ENCODE measurements at places on chromosomes 7 and 10.
A peak's percentile ranks its signal among the peaks of the same experiment; 100 is the strongest.

- DNase-seq = no peak
Observed at GRCh38 chr7:44142028-44142427, 896 bp upstream of the MYL7 start.

GRCh38 chr10:13146379-13146778, 15.0 kb upstream of the MCM10 start:
- peak; percentile 28 for DNase-seq

GRCh38 chr7:23021596-23021995, 7.7 kb upstream of the HYCC1 start:
- no peak for DNase-seq

DNA sequence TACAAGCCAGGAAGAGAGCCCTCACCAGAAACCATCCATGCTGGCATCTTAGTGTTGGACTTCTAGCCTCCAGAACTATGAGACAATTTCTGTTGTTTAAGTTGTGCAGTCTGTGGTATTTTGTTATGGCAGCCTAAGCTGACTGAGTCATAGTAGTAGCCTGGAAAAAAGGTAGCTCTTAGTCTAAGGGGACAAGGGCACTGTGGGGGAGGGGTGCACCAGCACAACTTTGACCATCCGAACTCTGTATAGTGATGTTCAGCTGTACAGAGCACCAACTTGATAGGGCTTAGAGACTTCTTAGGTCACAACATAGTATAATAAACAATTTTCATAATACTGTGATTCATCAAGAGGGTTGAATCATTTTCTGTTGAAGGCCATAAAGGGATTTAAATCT, 14.3 kb downstream of the EIF4EBP2 start:
- no peak for DNase-seq

GRCh38 chr10:6270951-6271350, 68.2 kb downstream of the PFKFB3 start:
- no peak for DNase-seq

GRCh38 chr10:120927352-120927751, 76.2 kb downstream of the WDR11 start:
- DNase-seq = no peak

GRCh38 chr7:150406567-150407421, 27.7 kb downstream of the ZNF775 start:
- DNase-seq = peak; percentile 69

- DNase-seq = peak; percentile 67
Observed at GRCh38 chr7:137992550-137993394, 9.1 kb downstream of the CREB3L2 start.

- no peak for DNase-seq
Observed at GRCh38 chr7:103593691-103594090, 147.7 kb upstream of the SLC26A5 start.

- DNase-seq = no peak
Observed at GRCh38 chr7:93945083-93945482, 23.5 kb downstream of the GNG11 start.

GRCh38 chr10:1939016-1939415, 201.7 kb upstream of the ADARB2 start:
- no peak for DNase-seq

DNA sequence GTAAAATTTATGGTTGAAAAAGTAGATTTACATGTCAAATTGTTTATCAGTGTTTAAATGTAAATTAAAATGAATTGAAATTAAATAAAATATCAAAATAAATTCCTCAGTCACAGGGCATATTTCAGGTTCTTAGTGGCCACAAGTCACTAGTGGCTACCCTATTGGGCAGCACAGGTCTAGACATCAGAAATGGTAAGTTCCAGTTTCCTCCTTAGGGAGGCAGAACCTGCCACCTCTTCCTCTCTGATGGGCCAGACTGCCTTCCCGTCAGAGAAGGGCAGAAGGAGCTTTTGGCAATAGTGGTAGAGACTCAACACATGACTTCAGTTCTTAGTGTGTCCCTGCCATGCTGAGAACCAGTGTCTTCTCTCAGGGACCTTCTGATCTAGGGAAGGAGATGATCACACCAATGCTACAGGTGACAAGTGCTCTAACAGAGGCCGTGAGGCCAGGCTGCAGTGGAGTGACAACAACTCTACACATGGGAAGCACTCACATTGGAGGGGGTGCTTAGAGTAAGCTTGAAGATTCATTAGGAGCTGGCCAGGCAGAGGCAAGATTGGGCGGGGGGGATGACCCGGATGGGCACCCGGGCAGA, 14.4 kb upstream of the PCBD1 start:
- peak; percentile 12 for DNase-seq

Measured in OCI-M1 (cell line).